ENCODE measurements at places on chromosomes 7 and 10.

DNA sequence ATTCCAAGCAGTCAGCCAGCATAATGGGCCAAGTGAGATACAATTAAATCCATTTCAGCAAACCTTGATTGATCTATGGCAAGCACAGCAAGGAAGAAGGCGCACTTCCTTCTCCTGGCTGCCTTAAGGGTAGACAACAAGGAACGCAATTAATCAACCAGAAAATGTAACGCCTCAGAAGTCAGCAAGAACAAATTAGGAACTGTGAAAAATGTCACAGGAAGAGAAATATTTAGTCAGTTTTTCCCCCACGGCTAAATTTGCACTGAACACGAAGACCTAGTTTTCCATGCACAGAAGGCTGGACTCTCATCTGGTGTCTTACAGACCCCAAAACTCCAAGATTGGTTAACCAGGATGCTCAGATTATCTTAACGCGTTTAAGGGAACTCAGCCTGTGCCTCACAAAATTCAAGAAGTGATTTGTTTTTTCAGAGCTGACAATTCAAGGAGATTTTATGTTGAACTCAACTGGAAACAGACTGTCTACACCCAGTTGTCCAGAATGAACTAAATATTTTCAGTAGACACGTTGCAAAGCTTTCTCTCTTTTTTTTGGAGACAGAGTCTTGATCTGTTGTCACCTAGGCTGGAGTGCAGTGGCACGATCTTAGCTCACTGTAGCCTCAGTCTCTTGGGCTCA, 14.2 kb downstream of the SNX8 start:
- no peak for DNase-seq

- no peak for DNase-seq
These were observed 580 bp downstream of the MRPS16 start for GRCh38 chr10:73251683-73252444.

- no peak for DNase-seq
These were observed 139.1 kb downstream of the PTPRN2 start for GRCh38 chr7:158448430-158449100.

GRCh38 chr10:6445671-6446316, 134.3 kb downstream of the PRKCQ start:
- DNase-seq, result no peak

DNA sequence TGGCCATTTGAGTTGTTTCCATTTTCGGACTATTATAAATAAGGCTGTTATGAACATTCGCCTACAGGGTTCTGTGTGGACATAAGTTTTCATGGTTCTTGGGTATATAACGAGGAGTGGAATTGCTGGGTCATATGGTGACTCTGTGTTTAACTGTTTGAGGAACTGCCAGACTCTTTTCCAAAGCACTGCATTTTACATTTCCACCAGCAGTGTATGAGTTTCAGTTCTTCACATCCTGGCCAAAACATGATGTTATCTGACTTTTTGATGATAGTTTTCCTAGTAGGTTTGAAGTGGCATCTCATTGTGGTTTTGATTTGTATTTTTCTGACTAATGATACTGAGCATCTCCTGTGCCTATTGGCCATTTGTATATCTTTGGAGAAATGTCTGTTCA, 5.4 kb downstream of the SUV39H2 start:
- DNase-seq, result no peak

DNA sequence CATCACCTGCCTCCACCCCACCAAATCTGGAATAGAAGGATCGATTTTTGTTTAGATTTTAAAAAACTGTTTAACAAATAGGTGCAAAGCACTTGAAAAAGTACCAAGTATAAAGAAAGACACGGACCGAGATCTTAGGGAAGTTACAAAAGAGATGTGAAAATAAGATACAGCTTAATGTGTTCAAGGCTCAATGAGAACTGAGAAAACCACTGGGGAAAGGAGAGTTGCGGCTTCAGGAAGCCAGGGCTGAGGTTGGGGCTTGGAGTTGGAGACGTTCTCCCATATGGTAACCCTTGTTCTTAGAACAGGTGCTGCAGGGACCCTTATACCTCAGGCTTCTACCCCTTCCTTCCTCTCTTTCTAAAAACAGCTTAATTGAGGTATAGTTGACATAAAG, 140.2 kb downstream of the FANK1 start:
- no peak for DNase-seq

GRCh38 chr10:132832186-132832969, 46.4 kb upstream of the NKX6-2 start:
- no peak for DNase-seq
